ENCODE measurements at places on chromosomes 4 and X. TPM values are rescaled to one million over a fixed set of nuclear protein-coding genes. Genes with fewer than 3 reads are reported as not detected.

JADE1 gene
- total RNA-seq = 46.5 TPM

GASK1B gene
- 46.1 TPM for total RNA-seq

LDB2 gene
- 108 TPM for total RNA-seq

CTAG2 gene
- not detected for total RNA-seq

MAGEA1 gene
- total RNA-seq = not detected

ENAM gene
- 0.27 TPM for total RNA-seq

GC gene
- not detected for total RNA-seq

SPANXB1 gene
- not detected for total RNA-seq

NOP14 gene
- 14.1 TPM for total RNA-seq

PTTG2 gene
- total RNA-seq = 1.5 TPM

SEC24D gene
- 67.1 TPM for total RNA-seq

FAM47C gene
- not detected for total RNA-seq

PDZD4 gene
- total RNA-seq = 44.0 TPM

EPGN gene
- 1.3 TPM for total RNA-seq

COQ2 gene
- total RNA-seq = 15.3 TPM

FAM193A gene
- total RNA-seq = 45.6 TPM

KIT gene
- 87.7 TPM for total RNA-seq

HMGB3 gene
- 33.9 TPM for total RNA-seq

Measured in camera-type eye (tissue), 1 donor.